Smooth muscle cell of the coronary artery (primary cell): ENCODE measurements at places on chromosomes 5 and 9. TPM values are rescaled to one million over a fixed set of nuclear protein-coding genes. Genes with fewer than 3 reads are reported as not detected.

STPG3 gene
- not detected in 2 replicates for total RNA-seq

PKD2L2 gene
- not detected in 2 replicates for total RNA-seq

GADD45G gene
- total RNA-seq, result 0.08 and 3.3 TPM in 2 replicates

SOWAHA gene
- total RNA-seq, result not detected in 2 replicates

VPS13A gene
- 13.4 and 17.6 TPM in 2 replicates for total RNA-seq

KCNN2 gene
- not detected in 2 replicates for total RNA-seq

CAMK4 gene
- total RNA-seq, result 0.70 and 1.7 TPM in 2 replicates

CAMK2A gene
- total RNA-seq, result 0.08 and 0.35 TPM in 2 replicates

MARCHF3 gene
- total RNA-seq, result 34.4 and 38.0 TPM in 2 replicates

TAF11L5 gene
- not detected in 2 replicates for total RNA-seq

CARTPT gene
- total RNA-seq, result not detected in 2 replicates

IPO11 gene
- 16.2 and 26.3 TPM in 2 replicates for total RNA-seq

CYLC2 gene
- total RNA-seq, result not detected in 2 replicates

PCDHB12 gene
- total RNA-seq, result 0.15 and 0.23 TPM in 2 replicates

OR13C3 gene
- total RNA-seq, result not detected in 2 replicates

MCC gene
- 96.2 and 102 TPM in 2 replicates for total RNA-seq

SEMA5A gene
- 13.6 and 69.7 TPM in 2 replicates for total RNA-seq

CYSRT1 gene
- total RNA-seq, result 0.12 and 0.30 TPM in 2 replicates

KCNMB1 gene
- 0.08 TPM in 1 of 2 replicates, not detected in the other for total RNA-seq

RANBP17 gene
- total RNA-seq, result 2.7 and 6.2 TPM in 2 replicates

SLC6A3 gene
- total RNA-seq, result not detected in 2 replicates

IL9 gene
- not detected in 2 replicates for total RNA-seq

FOXD4L6 gene
- under 0.01 and 0.08 TPM in 2 replicates for total RNA-seq

NMRK1 gene
- 10.4 and 20.9 TPM in 2 replicates for total RNA-seq
